IMR-90 (cell line): ENCODE measurements at places on chromosomes 16 and 17. TPM values are rescaled to one million over a fixed set of nuclear protein-coding genes. Genes with fewer than 3 reads are reported as not detected.
A peak's percentile ranks its signal among the peaks of the same experiment; 100 is the strongest.

GRCh38 chr16:58658796-58659211, 25.8 kb downstream of the SLC38A7 start:
- DNase-seq = peak; percentile 57
- H3K27me3 ChIP-seq = peaks cover 2% of the 10 kb centered on the region; the same call in 1 of the 2 replicates
- no peak overlapping the region for H3K27ac ChIP-seq
- H3K4me3 ChIP-seq = no peak overlapping the region
- H3K4me1 ChIP-seq = no peaks in the 10 kb centered on the region
- H3K36me3 ChIP-seq = no peaks in the 10 kb centered on the region

- H3K27me3 ChIP-seq = no peaks in the 10 kb centered on the region
- no peak for DNase-seq
- H3K27ac ChIP-seq = no peak overlapping the region
- no peaks in the 10 kb centered on the region; the same call in 1 of the 2 replicates for H3K4me1 ChIP-seq
Measured at GRCh38 chr17:30165960-30166359, 49.3 kb downstream of the NSRP1 start.

GRCh38 chr17:78125138-78125913, 3.2 kb downstream of the TMC6 start:
- H3K27ac ChIP-seq = no peak overlapping the region
- H3K4me3 ChIP-seq = no peak overlapping the region
- peaks cover 2% of the 10 kb centered on the region; the same call in 1 of the 2 replicates for H3K4me1 ChIP-seq

GRCh38 chr17:45641541-45641940, 142.6 kb upstream of the CRHR1 start:
- H3K27me3 ChIP-seq = peaks cover 5% of the 10 kb centered on the region
- peaks cover 2% of the 10 kb centered on the region; the same call in 1 of the 2 replicates for H3K36me3 ChIP-seq
- DNase-seq = no peak
- H3K4me1 ChIP-seq = no peaks in the 10 kb centered on the region

DNA sequence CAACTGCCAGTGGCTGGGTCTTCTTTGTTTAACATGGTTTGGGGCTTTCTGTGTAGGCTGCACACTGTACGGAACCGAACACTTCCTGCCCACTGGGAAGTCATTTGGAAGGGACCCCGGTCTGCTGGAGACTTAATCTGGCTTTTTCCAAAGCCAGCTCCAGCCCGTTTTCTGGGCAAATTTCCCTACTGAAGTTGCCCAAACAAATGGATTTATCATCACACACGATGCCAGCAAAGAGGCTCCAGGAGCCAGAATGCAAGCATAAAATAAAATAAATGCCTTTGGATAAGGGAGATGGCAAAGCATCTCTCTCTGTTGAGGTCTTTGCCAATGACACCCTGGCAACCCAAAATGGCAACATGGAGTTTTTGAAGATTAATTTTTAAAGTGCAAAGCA, 259.9 kb upstream of the IRX3 start:
- no peaks in the 10 kb centered on the region for H3K4me1 ChIP-seq
- no peaks in the 10 kb centered on the region for H3K36me3 ChIP-seq
- H3K27ac ChIP-seq = no peak overlapping the region
- no peak overlapping the region for H3K4me3 ChIP-seq
- DNase-seq = no peak

DNA sequence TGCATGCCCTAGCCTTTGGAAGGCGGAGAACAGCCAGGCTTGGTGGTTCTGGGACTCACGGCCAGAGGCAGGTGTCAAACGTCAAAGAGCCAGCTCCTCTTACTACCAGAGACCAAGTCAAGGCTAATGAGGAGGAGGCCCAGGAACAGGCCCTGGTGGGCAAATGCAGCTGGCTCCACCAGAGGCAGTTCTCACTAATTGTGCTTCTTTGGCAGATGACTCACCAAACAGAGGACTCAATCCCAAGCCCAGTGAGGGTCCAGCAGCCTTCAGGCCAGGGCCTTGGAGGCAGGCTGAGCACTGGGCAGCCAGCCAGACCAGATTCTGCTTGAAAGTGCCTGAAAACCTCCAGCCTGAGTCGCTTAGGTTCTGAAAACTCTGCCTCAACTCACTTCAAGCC, 336.5 kb upstream of the CDH5 start:
- no peak overlapping the region for H3K4me3 ChIP-seq
- peaks cover 9% of the 10 kb centered on the region; the same call in 1 of the 2 replicates for H3K4me1 ChIP-seq

GRCh38 chr16:86884390-86884650, 306.0 kb downstream of the FOXL1 start:
- DNase-seq = no peak
- H3K4me3 ChIP-seq = no peak overlapping the region
- peaks cover 5% of the 10 kb centered on the region for H3K4me1 ChIP-seq
- peaks cover 4% of the 10 kb centered on the region; the same call in 1 of the 2 replicates for H3K27me3 ChIP-seq

DNA sequence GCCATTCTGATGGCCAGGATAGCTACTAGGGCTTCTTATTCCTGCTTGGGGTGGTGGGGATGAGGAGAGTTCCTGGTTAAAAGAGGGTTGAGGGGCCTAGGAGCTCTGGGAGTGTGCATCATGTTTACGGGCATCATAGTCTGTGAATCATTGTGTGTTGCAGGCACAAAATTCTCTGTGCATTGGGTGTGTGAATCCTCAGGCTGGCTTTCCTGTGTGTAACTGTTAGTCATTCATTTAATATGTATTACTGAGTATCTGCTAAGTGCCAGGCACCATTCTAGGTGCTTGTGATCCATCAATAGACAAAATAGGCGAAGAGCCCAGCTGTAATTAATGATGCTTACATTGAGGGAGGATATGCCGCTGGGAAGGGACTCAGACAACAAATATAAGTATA, 5.8 kb downstream of the PPY start:
- H3K27me3 ChIP-seq = peaks cover 55% of the 10 kb centered on the region
- DNase-seq = peak; percentile 39
- H3K27ac ChIP-seq = no peak overlapping the region

DNA sequence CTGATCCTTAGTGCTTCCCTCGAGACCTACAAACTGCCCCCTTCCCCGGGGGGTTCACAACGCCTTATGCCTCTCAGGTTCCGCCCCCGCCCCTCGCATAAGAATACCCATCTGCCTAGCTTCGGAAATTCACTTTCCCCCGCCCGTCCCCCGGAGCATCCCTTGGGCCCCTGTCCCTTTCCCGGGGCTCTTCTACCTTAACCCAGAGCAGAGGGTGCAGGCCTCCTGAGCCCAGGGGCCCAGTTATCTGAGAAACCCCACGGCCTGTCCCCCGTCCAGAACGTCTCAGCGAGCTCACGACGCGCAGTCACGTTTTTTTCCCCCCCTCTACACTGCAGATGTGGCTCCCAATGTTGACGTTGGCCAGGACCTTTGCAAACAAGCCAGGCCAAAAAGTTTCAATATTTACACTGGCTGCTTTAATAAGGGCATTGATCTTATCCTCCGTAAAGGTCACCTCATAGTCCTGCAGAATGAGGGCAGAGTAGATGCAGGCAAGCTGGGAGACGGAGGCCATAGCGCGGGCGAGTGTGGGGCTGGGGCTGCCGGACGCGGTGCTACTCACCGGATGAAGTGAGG, 1.4 kb upstream of the NBR1 start:
- H3K27me3 ChIP-seq = no peaks in the 10 kb centered on the region
- peak; percentile 26 for DNase-seq

DNA sequence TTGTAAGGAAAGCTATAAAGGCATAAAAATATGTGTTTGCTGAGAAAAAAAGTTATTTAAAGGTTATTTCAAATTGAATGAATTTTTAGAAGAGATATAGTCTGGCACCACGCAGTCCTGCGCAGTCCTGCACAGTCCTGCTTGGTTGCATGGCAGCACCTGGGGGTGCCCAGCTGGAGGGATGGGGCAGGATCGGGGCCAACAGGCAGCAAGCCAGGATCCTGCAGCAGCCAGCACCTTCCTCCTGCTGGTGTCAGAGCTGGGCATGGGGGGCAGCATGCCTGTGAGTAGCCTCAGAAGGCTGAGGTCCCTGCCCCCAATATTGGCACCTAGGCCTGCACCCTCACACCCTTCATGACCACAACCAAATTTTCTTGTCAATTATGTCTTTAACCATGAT, 46.0 kb downstream of the GLG1 start:
- peaks cover 2% of the 10 kb centered on the region; the same call in 1 of the 2 replicates for H3K4me1 ChIP-seq
- no peak for DNase-seq
- H3K27me3 ChIP-seq = no peaks in the 10 kb centered on the region

DNA sequence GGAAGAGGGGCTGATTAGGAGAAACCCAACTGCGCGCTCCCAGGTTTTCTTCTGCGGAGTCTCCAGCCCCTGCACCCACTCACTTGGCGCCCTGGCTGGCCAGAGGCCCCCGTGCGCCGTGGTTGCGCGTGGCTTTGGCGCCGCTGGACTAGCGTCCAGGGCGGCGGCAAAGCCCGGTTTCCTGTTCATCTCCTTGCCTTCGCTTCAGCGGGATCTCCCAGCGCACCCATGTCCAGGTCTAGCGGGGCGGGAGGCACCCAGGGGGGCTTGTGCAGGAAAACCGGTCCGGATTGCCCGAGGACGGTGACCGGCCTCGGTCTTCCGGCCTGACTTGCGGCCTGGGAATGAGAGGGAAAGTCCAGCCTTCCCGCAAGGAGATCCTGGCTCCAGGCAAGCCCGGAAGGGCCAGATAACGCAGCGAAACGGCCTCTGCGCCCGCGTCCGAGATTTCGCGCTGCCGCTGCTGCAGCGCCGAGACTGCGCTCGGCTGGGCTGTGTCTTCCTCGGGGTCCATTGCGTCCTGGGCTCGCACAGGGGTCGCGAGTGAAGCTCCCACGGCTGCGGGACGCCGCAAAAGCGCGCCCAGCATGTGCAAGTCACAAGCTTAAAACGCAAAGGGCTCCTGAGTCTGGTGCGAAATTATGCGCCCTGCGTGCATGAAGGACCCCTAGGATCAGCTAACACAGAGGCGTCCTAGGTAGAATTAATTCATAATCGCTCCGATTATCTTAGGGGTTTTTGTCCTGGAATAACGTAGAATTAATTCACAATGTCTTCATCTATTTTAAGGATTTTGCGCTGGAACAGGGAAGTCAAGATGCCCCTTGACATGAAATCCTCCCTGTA, 5.7 kb downstream of the FOXF1 start:
- peak; percentile 51 for DNase-seq
- H3K27ac ChIP-seq = peak overlapping the region; percentile 98
- peaks cover 14% of the 10 kb centered on the region for H3K4me1 ChIP-seq
- no peaks in the 10 kb centered on the region for H3K27me3 ChIP-seq

DNA sequence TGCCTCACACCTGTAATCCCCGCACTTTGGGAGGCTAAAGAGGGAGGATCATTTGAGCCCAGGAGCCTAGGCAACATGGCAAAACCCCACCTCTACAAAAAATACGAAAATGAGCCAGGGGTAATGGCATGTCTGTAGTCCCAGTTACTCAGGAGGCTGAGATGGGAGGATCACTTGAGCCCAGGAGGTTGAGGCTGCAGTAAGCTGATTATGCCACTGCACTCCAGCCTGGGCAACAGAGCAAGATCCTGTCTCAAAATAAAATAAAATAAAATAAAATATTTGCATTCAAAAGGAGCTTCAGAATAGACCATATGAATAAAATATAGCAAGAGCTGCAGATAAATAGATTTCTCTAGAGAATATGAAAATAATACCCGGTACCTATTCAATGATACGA, 71.5 kb upstream of the ATF7IP2 start:
- DNase-seq = no peak
- H3K27ac ChIP-seq = no peak overlapping the region
- H3K4me3 ChIP-seq = no peak overlapping the region

DNA sequence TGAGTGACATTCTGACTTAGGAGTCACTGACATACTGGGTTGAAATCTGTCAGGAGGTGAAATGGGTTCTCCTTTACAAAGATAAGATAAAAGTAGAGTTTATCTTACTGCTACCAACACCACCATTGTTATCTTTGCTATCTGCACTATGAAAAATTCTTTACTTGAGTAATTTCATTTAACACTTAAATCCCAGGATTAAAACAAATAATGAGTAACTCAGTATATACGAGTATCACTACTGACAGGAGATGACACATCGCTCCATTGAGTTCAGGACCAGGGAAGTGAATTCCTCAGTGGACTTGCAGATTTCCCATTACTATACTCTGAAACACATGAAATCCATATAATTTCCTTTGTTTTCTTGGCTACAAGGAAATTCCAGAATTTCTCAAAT, 242.1 kb upstream of the NLRP1 start:
- H3K36me3 ChIP-seq = no peaks in the 10 kb centered on the region
- H3K27me3 ChIP-seq = no peaks in the 10 kb centered on the region
- peaks cover 5% of the 10 kb centered on the region for H3K4me1 ChIP-seq
- H3K27ac ChIP-seq = no peak overlapping the region

DNA sequence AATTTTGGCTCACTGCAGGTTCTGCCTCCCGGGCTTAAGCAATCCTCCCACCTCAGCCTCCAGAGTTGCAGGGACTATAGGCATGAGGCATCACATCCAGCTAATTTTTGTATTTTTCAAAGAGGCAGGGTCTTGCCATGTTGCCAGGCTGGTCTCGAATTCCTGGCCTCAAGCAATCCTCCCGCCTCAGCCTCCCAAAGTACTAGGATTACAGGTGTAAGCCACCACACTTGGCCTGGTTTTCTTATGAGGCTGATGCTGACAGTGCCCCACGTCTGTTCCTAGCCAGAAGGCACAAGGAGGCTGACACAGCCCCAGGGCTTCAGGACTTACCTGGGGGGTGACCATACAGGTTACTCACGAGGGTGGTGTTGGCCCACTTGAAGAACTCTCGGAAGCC, 33.9 kb upstream of the GCSH start:
- H3K4me3 ChIP-seq = no peak overlapping the region
- no peak for DNase-seq
- H3K4me1 ChIP-seq = no peaks in the 10 kb centered on the region
- no peaks in the 10 kb centered on the region for H3K36me3 ChIP-seq

DNA sequence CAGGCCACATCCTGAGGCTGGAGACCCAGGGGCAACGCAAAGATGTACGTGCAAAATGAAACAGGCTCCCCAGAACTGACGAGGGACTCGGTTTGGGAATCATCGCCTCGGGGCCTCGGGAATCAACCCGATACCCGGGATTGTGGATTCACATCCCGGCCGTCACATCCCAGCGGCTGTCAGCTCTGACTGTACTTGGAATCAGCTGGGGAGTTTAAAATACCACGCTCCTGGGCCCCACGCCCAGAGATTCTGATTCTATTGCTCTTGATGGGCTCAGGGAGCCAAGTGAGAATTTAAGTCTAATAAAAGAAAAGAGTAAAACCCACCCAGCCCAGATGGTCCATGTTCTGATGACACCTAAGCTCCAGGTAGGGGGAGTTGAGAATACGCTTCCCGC, 42.2 kb downstream of the MRM3 start:
- H3K4me3 ChIP-seq = no peak overlapping the region
- H3K4me1 ChIP-seq = no peaks in the 10 kb centered on the region
- peaks cover 47% of the 10 kb centered on the region for H3K36me3 ChIP-seq

The DNAH17 gene
- total RNA-seq = not detected in 2 replicates

The PNMT gene
- total RNA-seq = not detected in 2 replicates

The MYH1 gene
- total RNA-seq = not detected in 2 replicates

The KIF19 gene
- total RNA-seq = not detected in 2 replicates

The LIMD2 gene
- 4.5 and 4.7 TPM in 2 replicates for total RNA-seq

The SHBG gene
- total RNA-seq = 0.36 TPM in 1 of 2 replicates, not detected in the other

The GRIN2C gene
- not detected in 2 replicates for total RNA-seq

The ADAP2 gene
- 0.90 and 1.1 TPM in 2 replicates for total RNA-seq

The HOXB4 gene
- 1.9 and 2.0 TPM in 2 replicates for total RNA-seq

The TMIGD1 gene
- total RNA-seq = not detected in 2 replicates

The PPM1E gene
- under 0.01 TPM in 2 replicates for total RNA-seq

The NLRC3 gene
- not detected in 2 replicates for total RNA-seq
